Stimulated activated CD8-positive, alpha-beta memory T cell treated with anti-CD3 and anti-CD28 coated beads, Interleukin-4, amount 100 ng/mL, for 1 hour (primary cell): ENCODE measurements at places on chromosomes 5 and 9.

DNA sequence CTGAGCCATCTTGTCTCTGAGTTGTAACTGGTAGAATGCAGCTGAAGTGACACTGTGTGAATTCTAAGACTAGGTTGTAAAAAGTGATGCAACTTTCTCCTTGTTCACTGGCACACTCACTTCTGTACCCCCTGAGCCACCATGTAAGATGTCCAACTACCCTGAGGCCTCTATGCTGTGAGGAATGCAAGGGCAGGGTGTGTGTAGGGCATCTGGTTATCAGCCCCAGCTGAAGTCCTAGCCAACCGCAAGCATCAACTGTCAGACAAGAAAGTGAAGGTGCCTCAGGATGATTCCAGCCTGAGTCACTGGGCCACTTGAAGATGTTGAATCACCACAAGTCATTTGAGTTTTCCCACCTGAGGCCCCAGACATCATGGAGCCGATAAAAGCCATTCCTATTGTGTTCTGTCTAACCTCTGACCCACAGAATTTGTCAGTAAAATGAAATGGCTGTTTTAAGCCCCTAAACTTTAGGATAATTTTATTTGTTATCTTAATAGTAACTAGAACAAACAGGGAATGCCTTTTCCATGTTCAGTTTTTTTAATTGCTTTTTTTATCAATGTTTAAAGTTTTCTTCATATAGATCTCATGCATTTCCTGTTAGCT, 18.7 kb upstream of the RHOBTB3 start:
- no peak for DNase-seq

- no peak for DNase-seq
These were observed 577.4 kb downstream of the ACTL7B start for GRCh38 chr9:108278341-108278740.

- no peak for DNase-seq
These were observed 20.1 kb upstream of the SLC25A48 start for GRCh38 chr5:135814316-135814715.

- no peak for DNase-seq
These were observed 153.1 kb downstream of the DROSHA start for GRCh38 chr5:31378838-31379237.

GRCh38 chr5:88480801-88481499, 212.3 kb upstream of the TMEM161B start:
- no peak for DNase-seq

GRCh38 chr9:94277885-94278536, 18.9 kb downstream of the ZNF169 start:
- DNase-seq = no peak

GRCh38 chr9:108784998-108785397, 70.8 kb downstream of the ACTL7B start:
- no peak for DNase-seq

DNA sequence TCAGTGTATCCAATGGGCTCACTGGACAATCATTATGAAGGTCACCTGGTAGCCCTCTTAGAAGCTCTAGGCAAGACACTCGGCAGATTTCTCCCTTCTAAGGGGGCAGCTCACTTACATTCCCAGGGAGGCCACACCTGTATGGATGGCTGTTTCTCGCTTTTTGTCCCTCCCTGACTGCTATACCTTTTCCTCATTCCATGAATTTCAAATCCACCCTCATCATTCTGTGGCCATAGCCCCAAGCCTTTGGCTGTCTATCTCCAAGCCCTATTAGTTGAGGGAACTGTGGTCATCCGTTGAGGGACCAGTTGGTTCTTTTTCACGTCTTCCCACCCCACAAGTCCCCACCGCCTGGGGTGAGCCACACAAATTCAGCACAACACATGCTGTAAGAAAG, 85.0 kb upstream of the RARS1 start:
- DNase-seq = no peak

- DNase-seq = no peak
These were observed 957 bp downstream of the PRELID1 start for GRCh38 chr5:177304392-177305119.
